Thymus (tissue), 14 donors: ENCODE measurements at places on chromosomes 2 and 18. TPM values are rescaled to one million over a fixed set of nuclear protein-coding genes. Genes with fewer than 3 reads are reported as not detected.

DNA sequence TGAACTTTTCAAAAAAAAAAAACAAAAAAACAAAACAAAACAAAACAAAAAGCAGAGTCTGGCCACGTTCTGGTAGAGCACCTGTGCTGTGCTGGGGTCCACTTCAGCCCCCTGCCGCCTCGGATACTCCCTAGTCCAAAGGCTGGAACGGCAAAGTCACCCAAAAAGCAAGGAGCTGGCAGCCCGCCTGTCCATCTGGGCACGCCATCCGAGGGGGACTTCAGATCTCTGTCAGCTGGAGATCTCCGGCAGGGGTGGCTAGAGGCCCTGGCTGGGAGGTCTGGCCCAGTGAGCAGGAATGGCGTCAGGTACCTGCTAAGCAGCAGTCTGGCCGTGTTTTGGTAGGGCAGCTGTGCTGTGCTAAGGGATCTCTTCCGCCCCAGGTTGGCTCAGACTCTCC lies 152.3 kb upstream of the ZNF516 start:
- no peak for DNase-seq

DNA sequence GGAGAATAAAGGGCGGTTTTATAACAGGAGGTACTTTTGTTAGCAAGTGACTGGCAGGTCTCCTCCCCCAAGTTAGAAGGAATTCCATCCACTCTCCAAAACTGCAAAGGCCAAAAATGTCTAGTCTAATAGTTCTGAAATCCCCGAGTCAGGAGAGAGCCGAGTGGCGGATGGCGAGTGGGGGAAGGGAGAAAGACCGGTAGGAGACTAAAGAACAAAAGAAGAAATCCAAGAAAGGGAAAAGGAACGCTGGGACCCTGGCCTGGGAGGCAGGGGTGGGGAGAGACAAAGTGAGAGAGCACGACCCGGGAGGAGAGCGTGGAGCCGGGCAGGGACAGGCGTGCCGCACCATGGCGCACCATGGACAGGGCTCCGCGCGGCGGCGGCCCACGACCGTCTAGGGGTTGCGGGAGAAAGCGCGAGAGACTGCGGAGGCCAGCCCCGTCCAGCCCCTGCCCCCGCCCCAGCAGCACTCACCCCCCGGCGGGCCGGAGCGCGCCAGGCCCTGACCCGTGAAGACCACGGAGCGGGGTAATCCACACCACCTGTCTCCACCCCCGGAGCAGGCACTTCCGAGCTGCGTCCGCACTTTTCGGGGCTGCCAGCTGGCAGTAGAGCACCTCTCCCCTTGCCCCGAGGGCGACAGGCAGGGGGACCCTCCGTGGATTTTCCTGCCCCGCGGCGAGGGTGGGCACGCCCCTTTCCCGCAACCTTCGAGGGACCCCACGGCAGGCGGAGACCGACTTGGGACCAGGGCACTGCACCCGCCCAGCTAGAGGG lies 1.6 kb downstream of the CDH2 start:
- no peak for DNase-seq

- DNase-seq = no peak
Observed at GRCh38 chr2:25062511-25062917, 20.6 kb downstream of the EFR3B start.

Gene FLACC1
- 1.2 TPM for polyA plus RNA-seq
